ENCODE measurements at places on chromosomes 3 and 15. TPM values are rescaled to one million over a fixed set of nuclear protein-coding genes. Genes with fewer than 3 reads are reported as not detected.

The LCTL gene
- not detected for polyA plus RNA-seq

The CPN2 gene
- polyA plus RNA-seq, result not detected

The THAP10 gene
- polyA plus RNA-seq, result 0.69 TPM

The AADACL2 gene
- polyA plus RNA-seq, result 0.12 TPM

The ZCWPW2 gene
- 0.29 TPM for polyA plus RNA-seq

The TM4SF18 gene
- 1.2 TPM for polyA plus RNA-seq

The PRSS50 gene
- 0.06 TPM for polyA plus RNA-seq

The SLC12A1 gene
- not detected for polyA plus RNA-seq

The ACY1 gene
- polyA plus RNA-seq, result 22.4 TPM

The TNNC1 gene
- 2.0 TPM for polyA plus RNA-seq
